Thoracic aorta endothelial cell (primary cell): ENCODE measurements at places on chromosomes 4 and X. TPM values are rescaled to one million over a fixed set of nuclear protein-coding genes. Genes with fewer than 3 reads are reported as not detected.

IL15 gene
- total RNA-seq = 1.9 and 2.7 TPM in 2 replicates

TMEM156 gene
- 1.0 and 3.7 TPM in 2 replicates for total RNA-seq

TAF7L gene
- 1.4 and 2.4 TPM in 2 replicates for total RNA-seq

ODAPH gene
- total RNA-seq = not detected in 2 replicates

AMELX gene
- total RNA-seq = not detected in 2 replicates

DUSP21 gene
- not detected in 2 replicates for total RNA-seq

FHDC1 gene
- 0.07 and 0.13 TPM in 2 replicates for total RNA-seq
